ENCODE measurements at places on chromosomes 13 and 19. TPM values are rescaled to one million over a fixed set of nuclear protein-coding genes. Genes with fewer than 3 reads are reported as not detected.

- no peak for DNase-seq
These were observed 9.6 kb downstream of the SH3GL1 start for GRCh38 chr19:4390567-4391305.

DNA sequence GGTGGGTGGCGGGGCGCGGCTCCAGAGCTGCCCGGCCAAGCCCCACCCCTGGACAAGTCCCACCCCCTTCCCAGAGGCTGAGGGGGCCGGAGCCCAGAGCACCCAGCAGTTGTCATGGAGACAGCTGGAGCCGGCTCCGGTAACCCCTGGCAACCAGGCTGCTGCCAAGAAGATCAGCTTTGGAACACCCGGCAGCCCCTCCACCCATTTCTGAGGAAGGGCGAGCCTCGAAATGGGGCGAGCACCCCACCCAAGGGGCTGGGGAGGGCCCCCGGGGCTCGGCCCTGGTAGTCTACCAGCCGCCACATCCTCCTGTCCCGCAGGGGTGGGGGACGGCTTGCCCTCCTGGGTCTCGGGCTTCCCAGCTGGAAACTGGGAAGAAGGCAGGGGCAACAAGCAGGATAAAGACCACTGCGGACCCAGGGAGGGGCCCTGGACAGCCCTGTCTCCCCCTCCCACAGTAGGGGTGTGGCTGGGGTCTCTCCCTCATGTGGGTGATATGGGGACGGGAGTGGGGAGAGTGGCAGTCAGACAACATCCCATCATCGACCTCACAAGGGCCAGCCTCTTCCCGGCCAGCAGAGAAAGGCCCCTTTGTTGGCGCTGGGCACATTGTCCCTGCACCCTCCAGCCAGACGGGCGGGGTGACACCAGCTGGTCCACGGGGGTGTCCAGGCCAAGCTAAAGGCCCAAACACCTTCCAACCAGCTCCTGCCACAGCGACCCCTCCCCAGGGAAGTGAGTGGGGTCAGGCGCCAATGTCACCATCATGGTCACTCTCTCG lies 1.5 kb downstream of the CERS1 start:
- peak; percentile 76 for DNase-seq

ZNF570 gene
- 6.2 TPM for total RNA-seq

GRCh38 chr19:7547159-7547558 lies 11.6 kb downstream of the PNPLA6 start:
- DNase-seq, result no peak

- DNase-seq, result no peak
These were observed 6.4 kb upstream of the MAP2K7 start for GRCh38 chr19:7897292-7897691.

FUT1 gene
- total RNA-seq, result 2.1 TPM

- peak; percentile 91 for DNase-seq
These were observed 7.4 kb downstream of the RABAC1 start for GRCh38 chr19:41951686-41952172.

CGB2 gene
- total RNA-seq, result not detected

- DNase-seq, result peak; percentile 55
These were observed 59.6 kb downstream of the RBM26 start for GRCh38 chr13:79346300-79346914.

GRCh38 chr19:14768001-14768400 lies 10.4 kb downstream of the ADGRE2 start:
- no peak for DNase-seq

GRCh38 chr13:28684257-28684656 lies 25.3 kb downstream of the POMP start:
- DNase-seq, result no peak

DNA sequence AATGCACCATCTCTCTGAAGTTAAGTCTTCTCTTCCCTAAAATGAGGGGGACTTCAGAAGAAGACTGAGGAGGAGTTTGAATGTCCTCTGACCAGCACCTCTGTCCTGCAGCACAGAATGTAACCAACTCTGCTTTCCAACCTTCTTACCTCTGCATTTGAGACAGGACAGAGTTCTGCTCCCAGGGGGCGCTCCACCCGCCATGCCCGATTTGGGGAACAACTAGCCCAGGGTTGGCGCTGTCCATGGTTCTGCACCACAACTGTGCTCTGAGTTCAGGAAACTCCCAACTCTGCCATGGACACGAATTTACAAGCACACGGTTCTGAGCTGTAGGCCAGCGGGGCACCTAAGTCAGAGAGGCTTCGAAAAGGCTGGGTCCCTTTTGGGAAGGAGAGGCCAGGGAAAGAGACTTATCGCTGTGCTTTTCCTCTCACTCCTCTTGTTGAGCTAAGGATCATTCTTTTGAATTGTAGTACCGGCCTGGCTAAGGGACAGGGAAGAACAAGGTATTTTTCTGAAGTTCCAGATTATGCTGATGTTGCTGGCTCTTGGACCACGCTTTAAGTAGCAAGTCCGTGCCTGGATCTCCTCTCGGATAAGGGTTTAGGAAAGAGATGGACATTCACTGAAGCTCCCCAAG lies 22.2 kb downstream of the SIGLEC5 start:
- peak; percentile 94 for DNase-seq

GRCh38 chr19:41616792-41617621 lies 9.9 kb downstream of the CEACAM4 start:
- no peak for DNase-seq

GRCh38 chr19:43729919-43730318 lies 14.0 kb downstream of the IRGC start:
- no peak for DNase-seq

ZSCAN18 gene
- 45.3 TPM for total RNA-seq

- no peak for DNase-seq
These were observed 279.8 kb downstream of the DNAJC15 start for GRCh38 chr13:43303033-43303729.

DNA sequence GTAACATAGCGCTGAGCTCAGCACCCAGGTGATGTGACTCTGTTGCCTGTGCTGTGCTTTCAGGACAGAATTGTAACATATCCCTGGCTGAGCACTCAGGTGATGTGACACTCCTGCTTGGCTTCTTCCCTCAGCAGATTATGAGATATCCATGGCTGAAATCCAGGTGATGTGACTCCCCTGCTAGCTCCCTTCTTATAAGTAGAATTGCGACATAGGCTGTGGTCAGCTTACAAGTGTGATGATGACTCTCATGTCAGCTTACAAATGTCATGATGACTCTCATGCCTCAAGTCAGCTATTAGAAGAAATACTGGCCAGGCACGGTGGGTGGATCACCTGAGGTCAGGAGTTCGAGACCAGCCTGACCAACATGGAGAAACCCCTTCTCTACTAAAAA lies 14.3 kb upstream of the ZNF429 start:
- DNase-seq, result no peak

DNA sequence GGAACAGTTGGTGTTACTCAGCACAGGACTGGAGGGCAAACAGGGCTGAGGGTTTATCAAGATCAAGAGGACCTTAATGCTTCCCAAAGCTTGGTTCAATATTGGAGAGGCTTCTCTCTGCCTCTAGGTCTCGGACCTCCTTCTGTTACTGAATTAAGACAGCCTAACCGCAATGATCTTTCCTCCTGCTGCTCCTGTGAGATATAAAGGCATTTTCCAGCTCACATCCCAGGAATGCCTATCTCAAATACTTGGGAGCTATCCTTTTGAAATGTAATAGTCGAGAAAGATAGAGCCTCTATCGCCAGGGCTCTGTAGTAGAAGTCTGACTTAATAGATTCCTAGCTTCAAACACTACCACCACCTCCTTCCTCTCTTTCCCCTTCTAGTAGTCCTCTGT lies 1475.0 kb downstream of the SLITRK1 start:
- no peak for DNase-seq

IGSF23 gene
- total RNA-seq, result not detected
